SK-N-DZ (cell line): ENCODE measurements at places on chromosomes 16 and 17.

DNA sequence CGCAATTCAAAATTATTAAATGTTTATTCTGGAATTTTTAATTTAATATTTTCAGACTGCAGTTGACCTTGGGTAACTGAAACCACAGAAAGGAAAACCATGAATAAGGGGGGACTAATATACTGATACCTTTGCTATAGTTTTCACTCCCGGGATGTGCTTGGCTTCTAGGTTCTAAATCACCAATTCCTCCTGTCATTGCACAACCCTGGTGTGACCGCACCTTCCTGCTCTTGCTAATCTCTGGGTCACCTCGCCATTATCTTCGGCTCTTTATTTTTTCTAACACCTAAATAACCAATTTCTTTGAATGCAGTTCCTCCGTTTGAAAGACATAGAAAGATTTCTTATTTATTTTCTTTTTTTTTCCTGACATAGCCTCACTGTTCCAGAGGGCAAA lies 634.5 kb upstream of the GOT2 start:
- no peak for DNase-seq

- DNase-seq = no peak
Measured at GRCh38 chr17:40500709-40501108, 714 bp downstream of the TNS4 start.

- DNase-seq = no peak
Measured at GRCh38 chr16:92431-93339, 14.7 kb downstream of the MPG start.

DNA sequence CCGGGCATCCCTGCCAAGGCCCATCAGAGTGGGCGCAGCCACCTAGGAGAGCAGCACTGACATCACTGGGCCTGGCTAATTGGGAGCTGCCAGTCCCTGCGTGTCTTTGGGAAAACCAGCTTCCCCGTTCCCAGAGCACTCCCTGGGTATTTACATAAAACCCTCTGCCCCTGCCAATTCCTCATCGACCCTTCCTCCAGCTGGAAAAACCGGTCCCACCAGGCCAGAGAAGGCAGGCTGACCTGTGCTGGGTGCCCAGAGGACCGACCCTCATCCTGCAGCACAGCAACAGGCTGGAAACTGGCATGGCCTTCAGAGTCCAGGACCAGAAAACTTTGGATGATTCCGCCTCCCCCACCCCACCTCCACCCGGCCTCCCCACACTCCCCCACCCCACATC lies 8.2 kb upstream of the FOXN1 start:
- no peak for DNase-seq

DNA sequence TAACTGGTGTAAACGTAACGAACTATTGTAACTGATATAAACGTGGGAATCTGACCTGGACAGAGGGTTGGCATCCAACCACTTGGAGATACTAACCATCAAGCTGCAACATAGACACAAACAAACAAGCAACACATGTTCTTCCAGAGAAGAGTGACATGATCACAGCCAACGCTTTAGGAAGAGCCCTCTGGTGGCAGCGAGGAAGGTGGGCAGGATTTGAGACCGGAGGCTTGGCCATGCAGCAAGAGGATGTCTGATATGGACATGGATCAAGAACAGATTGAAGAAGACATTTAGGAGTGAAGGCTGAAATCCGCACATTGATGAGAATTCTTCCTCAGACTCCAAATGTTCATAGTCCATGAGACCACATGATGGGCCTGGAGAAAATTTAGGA lies 40.3 kb upstream of the TNRC6A start:
- peak; percentile 69 for DNase-seq

DNA sequence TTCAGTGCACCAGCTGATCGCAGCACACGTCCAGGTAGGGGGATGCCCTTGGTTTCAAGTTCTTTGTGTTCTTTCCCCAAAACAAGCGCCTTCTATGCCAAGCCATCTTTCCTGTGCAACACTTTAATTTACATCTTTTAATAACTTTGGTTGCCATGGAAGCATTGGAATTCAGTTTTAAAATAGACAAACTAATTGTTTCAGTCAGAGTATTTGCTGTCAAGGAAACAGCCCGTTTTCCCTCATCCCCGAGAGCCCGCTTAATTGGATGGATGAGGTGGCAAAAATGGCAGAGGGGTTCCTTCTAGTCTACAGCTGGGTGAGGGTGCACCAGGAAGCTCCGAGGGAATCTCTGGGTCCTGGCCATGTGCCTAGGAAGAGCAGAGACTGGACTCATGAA lies 793.7 kb upstream of the EEF2KMT start:
- DNase-seq = no peak

GRCh38 chr16:31877876-31878642 lies 4.5 kb downstream of the ZNF267 start:
- no peak for DNase-seq

DNA sequence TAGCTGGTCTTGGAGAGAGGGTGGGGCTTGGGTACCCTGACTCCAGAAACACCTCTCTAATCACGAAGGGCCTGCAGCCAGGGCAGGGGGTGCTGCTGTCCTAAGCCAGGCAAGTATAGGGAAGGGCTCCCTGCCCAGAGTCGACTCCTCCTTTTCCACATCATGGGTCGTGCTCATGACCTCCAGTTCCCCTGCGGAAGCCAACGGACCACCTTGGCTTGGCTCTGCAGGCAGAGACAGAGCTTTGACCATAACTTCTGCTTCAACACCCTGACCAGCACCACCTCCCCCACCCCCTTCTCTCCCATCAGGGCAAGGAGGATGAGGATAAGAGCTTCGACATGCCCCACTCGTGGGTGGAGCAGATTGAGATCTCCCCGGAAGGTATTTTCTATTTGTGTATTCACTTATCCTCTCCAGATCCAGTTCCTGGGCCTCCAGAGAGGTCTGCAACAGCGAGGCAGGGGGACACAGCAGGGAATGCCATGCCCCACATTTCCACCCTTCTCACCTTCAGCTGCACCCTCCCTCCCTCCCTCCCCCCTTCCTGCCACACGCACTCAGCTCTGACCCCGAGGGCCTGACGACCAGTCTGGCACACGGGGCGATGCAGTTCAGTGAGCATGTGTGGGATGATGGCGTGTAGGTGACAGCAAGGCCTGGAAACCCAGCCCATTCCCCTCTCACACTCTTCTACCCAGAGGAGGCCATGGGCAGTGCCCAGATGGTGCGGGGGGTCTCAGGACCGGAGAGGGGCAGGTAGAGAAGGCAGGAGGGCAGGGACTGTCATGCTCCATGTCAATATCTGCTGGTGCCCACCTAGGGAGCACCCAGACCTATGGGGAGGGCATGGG lies 14.0 kb upstream of the KATNB1 start:
- no peak for DNase-seq

DNA sequence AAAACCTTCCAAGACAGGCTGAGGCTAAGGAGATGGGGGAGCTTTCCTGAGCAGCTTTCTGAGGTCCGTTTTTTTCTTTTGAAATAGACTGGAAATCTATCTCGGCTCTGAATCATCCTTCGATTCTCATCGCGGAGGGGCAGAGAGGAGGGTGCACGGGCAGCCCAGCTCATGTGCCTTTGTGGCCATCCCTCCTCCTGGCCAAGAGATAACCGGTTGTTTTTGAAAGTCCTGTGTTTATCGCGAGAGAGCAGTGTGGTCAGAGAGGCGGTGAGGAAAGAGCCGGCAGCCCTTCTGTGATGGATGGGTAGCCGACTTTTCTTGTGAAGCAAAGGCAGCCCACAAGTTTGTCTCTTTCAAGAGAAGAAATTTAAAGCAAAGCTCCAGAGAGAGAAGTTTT lies 191.6 kb downstream of the CCDC182 start:
- no peak for DNase-seq

DNA sequence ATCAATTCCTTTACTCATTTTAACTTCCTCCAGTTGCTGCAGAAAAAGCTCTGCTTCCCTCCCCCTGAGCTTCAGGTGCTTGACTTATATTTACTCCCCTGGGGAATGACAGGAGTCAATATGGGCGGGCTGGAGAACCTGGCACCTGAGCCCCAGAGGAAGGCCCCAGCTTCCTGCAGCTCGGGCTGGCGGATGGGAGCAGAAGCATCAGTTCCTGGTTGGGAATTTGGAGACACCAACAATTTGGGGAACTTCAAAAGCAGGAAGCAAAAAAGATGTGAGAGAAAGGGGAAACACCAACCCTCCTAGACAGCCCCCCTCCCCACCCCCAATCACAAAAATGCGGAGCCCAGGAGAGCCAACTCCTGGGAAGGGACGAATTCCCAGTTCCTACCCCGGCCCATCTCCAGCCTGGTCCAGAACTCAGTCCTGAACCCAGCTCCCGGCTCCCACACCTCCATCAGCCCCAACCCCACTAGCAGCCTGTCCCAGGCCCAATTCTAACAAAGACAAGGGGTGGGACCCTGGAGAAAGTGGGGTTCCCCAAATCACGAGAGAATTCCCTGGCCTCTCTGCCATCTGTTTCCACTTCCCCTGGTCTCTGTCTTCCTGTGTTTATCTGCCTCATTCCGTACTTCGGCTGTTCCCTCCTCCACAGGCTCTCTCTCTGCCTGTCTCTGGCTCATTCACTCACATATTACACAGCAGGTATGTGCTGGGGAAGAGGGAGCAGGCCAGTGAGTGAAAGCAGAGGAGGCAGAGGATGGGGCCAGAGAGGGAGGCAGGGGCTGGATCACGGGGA lies 16.2 kb upstream of the ASGR2 start:
- no peak for DNase-seq

DNA sequence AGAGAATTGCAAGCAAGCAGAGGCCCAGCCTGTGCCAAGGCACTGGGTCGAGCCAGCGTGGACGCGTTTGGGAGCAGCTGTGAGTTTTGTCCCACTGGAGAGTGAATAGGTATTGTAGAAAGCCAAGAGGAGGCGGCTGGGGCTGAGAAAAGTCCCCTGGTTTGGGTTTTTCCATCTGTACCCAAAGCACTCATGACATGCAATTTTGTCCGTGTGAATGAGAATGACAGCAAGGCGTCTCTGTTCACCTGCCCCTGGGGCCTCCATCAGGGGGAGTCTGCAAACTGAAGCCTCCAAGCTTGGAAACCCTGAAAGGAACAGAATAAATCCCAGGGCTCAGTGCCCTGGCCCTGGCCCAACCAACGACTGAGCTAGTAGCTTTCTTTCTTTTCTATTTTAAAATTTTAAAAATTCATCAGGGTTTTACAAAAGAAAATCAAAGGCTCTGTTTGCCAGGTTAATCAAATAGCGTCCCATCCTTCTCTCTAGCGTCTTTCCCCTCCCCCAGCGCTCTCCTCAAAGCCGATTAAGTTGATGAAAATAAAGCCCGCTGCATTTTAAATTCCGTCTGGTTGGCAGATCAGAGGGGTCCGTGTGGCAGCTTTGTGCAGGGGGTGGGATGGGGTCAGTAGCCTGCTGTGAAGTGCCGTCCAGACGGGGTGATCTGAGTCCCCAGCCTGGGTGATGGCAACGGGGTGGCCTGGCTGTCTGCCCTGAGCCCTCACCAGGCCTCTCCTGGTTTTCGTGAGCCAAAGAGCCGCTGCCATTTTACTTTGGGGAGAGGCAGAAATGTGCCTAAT lies 171.0 kb downstream of the KATNIP start:
- DNase-seq = no peak

GRCh38 chr17:68456339-68457167 lies 743 bp downstream of the WIPI1 start:
- peak; percentile 56 for DNase-seq

- no peak for DNase-seq
Measured at GRCh38 chr17:73027130-73027741, 65.3 kb downstream of the SLC39A11 start.

DNA sequence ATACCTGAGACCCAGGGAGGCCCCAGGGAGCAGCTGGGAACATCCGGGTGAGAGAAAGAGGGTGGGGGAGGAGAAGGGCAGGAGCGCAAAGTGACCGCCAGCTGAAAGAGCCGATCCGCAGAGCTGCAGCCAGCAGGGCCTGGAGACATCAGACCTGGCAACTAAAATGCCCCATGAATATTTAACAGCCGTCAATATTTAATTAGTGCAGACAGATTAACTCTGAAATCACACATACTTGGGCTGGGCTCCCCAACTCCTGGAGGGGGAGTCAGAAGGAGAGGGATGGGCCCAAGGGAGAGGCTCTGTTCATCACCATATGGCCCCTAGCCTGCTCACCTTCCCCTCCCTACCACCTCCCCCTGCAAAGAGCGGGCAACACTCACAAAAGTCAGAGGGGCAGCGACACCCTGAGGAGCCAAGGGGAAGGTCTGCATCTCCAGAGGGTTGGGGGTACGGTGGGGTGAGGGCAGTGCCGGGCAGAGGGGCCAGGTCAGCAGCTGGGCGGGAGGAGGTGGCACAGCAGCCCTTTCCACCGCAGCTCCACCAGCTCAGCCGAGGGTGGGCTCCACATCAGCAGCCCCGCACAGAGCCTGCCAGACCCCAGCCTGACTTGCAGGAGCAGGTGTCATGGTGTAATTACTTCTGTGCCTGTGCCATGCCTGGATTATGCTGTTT lies 61.9 kb upstream of the CCL1 start:
- no peak for DNase-seq

DNA sequence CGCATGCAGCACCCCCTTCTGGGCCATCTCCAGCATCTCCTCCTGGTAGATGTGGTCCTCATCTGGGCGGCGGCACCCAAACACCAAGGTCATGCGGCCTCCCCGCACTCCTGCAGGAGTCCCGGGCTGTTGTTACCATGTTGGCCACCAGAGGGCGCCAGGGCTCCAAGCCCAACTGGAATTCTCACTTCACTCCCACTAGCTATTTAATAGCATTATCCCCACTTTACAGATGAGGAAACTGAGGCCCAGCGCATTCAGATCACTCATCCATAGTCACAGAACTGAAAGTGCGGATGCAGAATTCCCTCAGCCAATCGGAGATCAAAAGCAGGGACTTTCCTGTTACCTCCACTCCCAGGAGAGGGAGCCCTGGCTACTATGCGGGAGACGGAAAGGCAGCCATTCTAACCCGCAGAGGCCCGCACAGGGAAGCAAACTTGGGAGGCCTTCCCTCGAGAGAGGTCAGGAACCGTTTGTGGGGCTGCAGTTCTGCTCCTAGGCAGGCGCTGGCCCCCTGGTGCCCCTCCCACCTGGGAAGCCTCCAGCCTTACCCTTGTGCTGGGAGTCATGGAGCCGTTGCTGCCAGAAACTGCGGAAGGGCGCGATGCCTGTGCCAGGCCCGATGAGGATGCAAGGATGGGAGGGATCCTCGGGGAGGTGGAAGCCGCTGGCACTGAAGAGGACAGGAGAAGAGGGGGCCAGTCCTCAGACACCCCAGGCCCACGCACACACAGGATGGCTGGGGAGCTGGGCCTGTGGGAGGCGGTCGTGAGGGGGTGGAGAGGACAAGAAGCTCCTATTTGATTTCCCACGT lies 40.1 kb downstream of the NOS2 start:
- peak; percentile 56 for DNase-seq
